ENCODE measurements at places on chromosomes 13 and 19. TPM values are rescaled to one million over a fixed set of nuclear protein-coding genes. Genes with fewer than 3 reads are reported as not detected.

Gene ZNF667
- total RNA-seq = 2.2 TPM

Gene F10
- 15.8 TPM for total RNA-seq

Gene MPHOSPH8
- total RNA-seq = 18.5 TPM

Gene SIAH3
- not detected for total RNA-seq

Gene SPACA4
- total RNA-seq = not detected

Gene GRIK5
- total RNA-seq = 15.5 TPM

Gene LHB
- total RNA-seq = not detected

Gene ZNF808
- 9.0 TPM for total RNA-seq

Gene GNA15
- total RNA-seq = 7.1 TPM

Gene SERP2
- 0.85 TPM for total RNA-seq

Gene RNF113B
- total RNA-seq = not detected

Gene RGS9BP
- not detected for total RNA-seq

GRCh38 chr19:16073988-16074387 is 2.3 kb upstream of the TPM4 start:
- DNase-seq = no peak

DNA sequence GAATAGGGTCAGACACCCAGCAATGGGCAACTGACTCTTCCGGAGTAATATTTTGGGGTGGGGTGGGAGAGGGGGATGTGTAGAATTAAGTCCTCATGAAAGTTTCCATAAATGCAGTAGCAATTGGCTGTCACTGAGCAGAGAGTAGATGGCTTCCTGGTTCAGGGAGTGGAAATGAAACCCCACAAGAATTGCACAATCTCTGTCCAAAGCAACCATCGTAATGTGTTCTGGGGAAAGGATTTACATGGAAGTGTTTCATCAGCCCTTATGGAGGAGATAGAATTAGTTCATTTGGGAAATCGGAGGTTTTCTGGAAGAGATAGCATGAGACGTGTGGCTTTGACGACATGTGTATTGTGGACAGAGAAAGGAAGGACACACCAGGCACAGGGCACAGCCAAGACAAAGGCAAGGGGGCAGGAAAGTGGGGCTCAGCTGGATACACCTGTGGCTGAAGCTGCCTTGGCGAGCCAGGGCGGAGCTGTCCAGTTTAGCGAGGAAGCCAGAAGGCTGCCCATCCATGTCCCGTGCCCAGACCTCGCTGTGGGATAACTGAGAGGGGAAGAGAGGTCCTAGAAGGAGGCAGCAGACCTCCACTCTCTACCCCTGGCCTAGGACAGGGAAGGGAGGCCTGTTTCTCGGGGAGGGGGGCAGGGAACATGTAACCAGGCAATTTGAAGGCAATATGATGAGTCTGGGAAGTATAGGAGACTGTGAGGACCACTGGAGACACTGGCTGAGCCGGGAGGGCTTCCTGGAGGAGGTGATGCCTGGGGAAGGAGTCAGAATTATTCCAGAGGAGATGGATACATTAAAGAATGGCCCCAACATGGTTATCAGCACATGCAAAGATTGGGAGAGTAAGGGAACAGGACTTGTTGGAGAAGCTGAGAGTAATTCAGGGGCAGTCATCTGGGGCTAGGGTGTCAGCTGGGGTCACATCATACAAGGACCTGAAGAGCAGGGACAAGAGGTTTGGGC is 2.6 kb upstream of the CLEC4G start:
- no peak for DNase-seq

DNA sequence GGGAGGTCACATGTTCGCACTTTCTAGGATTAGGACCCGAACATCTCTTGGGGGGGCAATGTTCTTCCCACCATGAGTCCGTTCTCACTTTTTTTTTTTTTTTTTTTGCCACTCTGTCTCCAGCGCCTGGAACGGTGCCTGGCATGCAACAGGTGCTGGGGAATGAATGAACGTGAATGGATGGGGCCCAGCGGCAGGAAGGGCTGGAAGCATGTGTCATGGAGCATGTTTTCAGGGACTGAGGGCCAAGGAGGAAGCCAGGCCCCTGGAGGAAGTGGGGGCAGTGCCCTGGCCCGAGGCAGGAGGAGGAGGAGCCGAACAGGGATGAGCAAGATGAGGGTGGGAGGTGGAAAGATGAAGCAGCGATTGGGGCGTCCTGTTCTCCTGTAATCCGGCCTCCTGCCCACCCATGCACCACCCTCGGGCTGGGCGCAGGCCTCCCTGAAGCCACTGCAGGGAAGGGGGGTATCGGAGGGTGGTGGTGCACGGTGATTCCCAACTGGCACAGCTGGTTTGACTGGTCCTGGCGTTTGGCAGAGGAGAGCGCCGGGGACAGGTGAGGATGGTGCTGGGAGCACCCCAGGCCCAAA is 8.8 kb upstream of the SULT2B1 start:
- no peak for DNase-seq

GRCh38 chr13:43300865-43301264 is 277.5 kb downstream of the DNAJC15 start:
- DNase-seq = no peak

GRCh38 chr19:48705431-48705830 is 9.7 kb downstream of the FUT2 start:
- no peak for DNase-seq

DNA sequence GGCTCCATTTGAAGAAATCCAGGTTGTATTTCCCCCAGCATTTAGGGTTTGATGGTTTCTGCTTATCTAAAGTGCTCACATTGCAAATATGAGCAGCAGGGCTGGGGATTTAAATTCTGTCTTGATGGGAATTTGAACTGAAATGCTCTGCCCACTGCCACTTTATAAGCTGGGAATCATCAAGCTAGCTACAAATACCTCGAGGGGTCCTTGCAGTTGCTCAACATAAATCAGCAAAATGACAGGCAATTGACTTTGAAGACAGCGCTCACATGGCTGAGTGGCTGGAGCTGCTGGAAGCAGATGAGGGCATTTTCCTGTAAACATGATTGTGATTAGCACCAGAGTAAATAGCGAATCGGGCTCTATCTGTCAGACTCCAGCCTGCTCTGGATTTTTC is 39.4 kb upstream of the MEDAG start:
- DNase-seq = no peak

- DNase-seq = no peak
Observed at GRCh38 chr19:35751839-35752745, 3.7 kb downstream of the LIN37 start.

- DNase-seq = no peak
Observed at GRCh38 chr13:32428581-32429432, 877 bp upstream of the N4BP2L1 start.

DNA sequence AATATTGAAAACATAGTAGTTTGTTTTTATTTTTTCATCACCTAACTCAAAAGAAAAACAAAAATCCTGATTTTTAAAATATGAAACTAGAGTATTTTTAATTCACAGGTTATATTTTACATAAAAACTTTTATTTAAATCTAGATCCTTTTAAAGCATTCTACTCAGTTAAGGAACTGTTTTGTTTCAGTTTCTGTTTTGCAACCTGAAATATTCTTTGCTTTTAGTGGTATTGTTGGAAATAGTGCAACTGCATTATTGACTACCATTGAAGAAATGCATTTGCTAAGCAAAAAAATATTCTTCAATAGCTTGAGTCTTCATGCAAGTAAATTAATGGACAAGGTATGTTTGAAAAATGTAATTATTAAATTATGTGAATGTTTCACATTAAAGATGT is 43.8 kb downstream of the COG6 start:
- no peak for DNase-seq

DNA sequence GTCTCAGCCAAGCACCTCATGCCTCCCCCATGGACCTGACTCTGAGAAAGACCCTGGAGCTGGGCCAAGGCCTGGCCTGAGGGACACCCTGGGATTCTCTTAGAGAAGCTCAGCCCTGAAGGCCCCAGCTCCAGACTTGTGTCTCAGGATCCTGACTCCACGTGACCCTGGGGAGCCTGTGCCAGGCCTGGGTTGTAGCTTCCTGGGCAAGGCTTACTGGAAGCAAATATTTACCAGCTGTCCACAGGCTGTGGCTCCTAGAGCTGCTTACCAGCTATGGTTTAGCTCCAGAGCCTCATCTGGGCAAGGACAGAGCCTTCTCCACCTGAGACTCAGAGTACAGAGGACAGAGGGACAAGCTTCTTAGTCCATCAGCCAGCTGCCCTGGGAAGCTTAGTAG is 61.0 kb upstream of the CEACAM8 start:
- no peak for DNase-seq

DNA sequence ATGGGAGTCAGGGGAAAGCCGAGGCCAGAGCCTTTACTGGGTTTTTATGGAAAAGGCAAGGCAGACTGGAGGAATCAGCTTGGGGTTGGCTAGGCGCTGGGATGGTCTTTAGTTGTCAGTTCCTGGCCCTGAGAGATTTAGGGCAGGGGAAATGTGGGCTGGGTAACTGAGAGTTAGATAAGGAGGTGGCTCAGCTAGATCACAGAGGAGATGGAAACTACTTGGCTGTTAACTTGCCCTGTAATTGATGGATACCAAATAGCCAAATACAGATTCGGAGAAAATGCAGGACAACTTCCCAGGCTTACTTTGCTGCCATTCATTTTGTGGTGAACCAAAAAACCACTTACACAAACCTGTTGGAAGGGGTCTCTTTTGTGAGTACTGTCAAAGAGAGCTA is 54.0 kb downstream of the LRCH1 start:
- no peak for DNase-seq

DNA sequence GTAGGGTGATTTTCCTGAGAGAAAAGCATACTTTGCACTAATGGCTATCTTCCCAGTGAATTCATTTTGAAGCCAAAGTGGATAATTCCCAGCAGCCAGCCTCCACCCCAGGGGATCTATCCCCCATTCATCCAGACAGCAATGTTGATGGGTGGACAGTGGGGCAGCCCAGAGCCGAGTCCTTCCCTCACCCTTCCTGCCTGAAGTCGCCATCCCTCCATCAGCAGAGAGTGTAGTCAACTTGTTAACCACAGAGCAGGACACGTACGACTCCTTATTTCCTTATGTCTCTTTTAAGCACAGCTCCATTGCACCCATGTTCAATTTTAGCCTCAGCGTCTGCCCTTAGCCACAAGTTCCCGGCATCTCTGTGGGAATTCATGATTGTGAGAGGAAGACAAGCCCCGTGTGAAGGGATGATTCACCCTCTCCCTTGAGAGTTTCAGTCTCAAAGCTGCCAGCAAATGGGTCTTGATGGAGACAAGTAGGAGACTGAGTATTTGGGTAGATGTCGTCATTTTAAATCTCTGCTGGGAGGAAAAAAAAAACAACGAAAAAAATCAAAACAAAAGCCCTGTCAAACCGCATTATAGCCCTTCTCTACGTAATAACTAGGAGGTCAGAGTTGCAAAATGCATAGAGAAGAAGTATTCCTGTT is 58.3 kb upstream of the MEDAG start:
- DNase-seq = peak; percentile 90

GRCh38 chr19:48872884-48873475 is 759 bp downstream of the PPP1R15A start:
- DNase-seq = peak; percentile 95

DNA sequence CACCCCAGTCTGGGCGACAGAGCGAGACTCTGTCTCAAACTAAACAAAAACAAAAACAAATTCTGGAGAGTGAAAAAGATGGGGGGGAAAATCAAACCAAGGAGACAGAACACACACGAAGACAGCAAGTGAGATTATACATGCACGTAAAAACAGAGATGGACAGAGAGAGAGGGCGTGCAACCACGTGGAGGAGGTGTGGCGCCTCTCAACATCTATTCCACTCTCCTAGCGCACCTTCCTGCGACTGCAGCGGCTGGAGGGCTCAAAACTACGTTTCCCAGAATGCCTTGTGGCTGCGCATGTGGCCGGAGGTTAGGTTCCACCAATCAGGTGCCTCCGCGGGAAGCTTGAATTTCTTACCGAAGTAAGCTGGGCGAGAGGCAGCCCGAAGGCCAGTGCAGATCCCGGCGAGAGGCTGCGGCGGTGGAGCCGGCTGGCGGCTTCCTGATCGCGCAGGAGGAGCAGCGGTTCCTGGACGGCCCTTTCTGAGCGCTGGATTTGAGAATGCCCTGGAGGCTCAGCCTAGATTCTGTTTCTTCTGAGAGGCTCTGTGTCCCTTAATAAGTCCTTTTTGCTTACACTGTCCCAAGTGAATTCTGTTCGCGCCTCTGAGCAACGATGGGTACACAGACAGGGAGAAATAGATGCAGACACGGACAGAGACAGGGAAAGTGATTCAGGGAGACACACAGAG is 13.1 kb upstream of the NANOS2 start:
- DNase-seq = peak; percentile 91

DNA sequence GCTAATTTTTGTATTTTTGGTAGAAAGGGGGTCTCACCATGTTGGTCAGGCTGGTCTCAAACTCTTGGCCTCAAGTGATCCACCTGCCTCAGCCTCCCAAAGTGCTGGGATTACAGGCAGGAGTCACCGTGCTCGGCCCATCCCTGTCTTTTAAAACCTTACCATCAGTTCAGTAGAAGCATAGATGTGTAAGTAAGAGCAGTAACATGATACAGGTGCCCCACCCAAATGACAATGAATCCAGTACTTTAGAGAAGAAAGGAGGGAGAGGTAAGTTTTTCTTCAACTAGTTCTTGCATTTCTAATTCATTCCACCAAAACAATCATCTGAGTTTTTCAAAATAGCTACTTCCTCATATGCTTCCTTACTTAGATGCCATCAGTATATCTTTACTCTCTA is 21.9 kb downstream of the SPRY2 start:
- no peak for DNase-seq

GRCh38 chr19:49533551-49534488 is 6.0 kb downstream of the RCN3 start:
- DNase-seq = peak; percentile 84

DNA sequence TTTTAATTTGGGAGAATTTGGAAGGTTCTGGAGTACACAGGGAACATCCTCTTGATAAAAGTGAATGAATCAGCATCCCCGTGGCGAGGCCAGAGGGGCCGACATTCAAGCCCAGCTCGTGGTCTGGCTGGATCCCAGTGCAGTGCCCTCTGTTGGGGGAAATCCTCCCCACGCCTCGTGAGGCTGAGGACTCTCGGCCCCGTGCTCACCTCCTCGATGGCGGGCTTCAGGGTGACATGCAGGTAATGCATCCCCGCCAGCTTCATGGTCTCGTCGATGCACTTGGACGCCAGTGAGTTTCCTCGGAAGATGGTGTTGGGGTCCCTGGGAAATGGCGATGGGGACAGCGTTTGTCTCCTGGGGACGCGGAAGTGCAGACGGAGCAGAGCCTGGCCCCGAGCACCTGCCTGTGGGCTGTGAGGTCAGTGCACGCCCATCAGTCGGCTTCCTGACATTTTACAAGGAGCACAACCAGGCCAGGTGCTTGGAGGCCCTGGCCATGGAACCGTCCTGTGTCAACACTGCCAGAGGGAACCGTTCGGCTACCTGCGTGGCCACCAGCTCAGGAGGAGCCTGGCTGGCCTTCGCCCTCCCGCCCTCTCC is 43.3 kb upstream of the C13orf46 start:
- DNase-seq = no peak

- DNase-seq = no peak
Observed at GRCh38 chr19:1648920-1649541, 3.4 kb downstream of the TCF3 start.

DNA sequence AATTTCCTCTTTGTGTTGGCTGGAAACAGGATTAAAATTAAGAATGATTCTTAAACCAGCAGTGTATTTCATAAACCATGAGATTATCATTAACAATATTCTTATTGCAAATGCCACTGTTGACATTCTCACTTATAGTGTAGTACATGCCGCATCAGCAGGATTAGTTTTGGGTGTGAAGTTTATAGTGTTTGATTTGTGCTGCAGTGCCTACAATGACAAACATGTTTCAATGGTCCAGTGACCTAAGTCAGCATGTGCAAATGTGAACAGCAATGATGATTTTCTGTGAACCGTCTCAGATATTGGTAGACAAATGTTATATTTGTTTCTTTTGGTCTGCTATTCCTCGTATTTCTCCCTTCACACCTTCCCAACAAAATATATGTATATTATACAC is 49.8 kb upstream of the TDRD3 start:
- no peak for DNase-seq
